ENCODE measurements at places on chromosomes 12 and 14. TPM values are rescaled to one million over a fixed set of nuclear protein-coding genes. Genes with fewer than 3 reads are reported as not detected.

DNA sequence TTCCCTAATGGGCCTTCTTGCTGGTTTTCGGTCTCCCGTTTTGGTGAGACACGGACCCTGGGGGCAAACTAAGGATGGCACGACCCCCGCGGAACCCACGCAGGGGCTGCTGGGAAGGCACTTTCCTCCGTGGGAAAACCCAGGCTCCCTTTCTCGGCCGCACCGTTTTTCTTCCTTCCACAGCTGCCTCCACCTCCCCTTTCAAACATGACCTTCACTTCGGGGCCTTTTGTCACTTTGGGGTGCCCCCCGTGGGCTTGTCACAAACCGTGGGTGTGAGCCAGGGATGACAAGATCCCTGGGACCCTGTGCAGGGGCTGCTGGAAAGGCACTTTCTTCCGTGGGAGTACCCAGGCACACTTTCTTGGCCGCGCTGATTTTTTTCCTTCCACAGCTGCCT is 268.7 kb downstream of the ALG10 start:
- DNase-seq: no peak

DNA sequence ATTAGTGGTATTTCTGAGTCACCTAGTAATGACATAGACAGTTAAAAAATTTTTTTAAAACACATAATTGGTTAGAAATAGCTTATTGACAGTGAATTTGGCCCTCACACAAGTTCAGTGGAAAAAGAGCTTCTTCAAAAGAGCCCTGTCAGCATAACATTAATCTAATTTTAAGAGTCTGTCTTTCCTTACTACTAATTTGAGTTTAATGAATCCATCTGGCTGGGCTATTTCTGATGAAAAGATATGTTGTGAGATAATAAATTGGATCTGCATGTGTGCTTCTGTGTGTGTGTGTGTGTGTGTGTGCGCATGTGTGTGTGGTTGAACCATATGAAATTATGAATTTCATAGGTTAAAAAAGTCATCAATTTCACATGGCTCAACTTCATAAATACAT is 1045.2 kb downstream of the FLRT2 start:
- no peak for DNase-seq

- no peak for DNase-seq
These were observed 411.1 kb downstream of the TMTC2 start for GRCh38 chr12:83097643-83098342.

DNA sequence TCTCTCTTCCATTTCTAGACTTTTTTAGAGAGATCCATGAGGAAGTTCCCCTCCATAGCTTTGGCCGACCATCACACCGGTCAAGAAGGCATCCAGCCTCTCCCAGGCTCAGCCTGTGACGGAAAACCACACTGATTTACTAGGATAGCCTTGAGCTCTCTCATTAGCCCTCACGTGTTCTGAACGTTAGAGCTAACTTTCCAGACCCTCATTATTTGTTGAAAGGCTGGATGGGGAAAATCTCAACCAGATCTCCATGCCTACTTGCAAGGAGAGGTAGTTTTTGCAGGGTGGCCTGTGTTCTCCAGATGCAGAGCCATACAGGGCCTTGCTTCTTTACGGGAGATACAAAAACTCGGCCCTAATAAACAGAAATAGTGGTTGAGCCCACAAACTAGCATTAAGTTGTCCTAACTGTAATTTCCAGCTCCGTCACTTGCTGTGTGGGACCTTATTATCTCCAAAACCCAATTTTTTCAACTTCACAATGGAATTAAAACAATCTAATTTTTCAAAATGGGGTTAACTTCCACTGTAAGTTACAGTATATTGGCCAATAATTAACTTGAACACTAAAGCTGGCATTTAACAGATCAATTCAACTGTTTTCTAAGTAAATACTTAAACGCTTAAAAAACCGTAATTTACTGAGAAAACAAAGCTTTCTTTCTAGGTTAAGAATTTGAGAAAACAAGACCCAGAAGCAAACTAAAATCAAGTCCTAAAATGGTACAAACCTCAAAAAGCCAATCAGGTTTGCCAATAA is 65.3 kb downstream of the KLHL28 start:
- DNase-seq: no peak

DNA sequence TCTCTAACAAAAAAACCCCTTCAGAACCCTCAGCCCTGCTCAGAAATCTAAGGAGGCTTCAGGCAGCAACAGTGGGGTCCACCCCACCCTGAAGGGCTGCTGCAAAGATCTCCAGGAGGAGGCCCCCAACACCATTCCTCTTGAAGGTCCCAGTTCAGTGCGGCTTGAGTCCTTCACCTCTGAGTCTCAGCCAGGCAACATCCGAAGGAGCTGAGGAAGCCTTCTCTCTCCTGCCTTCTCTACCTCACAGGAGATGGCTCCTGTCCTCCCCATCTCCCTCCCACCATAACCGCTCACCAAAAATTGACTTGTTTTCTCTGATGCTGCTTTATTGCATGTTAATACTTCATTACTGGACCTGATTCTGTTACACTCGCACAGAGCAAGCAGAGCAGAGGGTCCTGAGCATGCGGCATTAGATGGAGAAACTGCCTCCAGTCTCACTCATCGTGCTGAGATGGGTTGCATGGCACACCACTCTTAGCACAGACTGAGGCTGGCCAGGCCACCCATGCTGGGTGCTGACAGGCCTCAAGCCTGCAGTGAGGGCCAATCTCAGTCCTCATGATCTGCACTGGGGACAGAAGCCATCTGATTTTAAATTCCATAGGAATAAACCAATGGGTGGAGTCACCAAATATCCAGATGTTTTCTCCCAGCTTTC is 224.8 kb downstream of the CACNA1C start:
- no peak for DNase-seq

The SERPINA9 gene
- total RNA-seq: not detected

The SCN8A gene
- total RNA-seq: 0.79 TPM

The ACOT4 gene
- 5.2 TPM for total RNA-seq

The CCDC38 gene
- total RNA-seq: 0.63 TPM

The LRRC9 gene
- not detected for total RNA-seq

The COX14 gene
- 41.5 TPM for total RNA-seq
